Brain pericyte (primary cell): ENCODE measurements at places on chromosomes 7 and 10.

DNA sequence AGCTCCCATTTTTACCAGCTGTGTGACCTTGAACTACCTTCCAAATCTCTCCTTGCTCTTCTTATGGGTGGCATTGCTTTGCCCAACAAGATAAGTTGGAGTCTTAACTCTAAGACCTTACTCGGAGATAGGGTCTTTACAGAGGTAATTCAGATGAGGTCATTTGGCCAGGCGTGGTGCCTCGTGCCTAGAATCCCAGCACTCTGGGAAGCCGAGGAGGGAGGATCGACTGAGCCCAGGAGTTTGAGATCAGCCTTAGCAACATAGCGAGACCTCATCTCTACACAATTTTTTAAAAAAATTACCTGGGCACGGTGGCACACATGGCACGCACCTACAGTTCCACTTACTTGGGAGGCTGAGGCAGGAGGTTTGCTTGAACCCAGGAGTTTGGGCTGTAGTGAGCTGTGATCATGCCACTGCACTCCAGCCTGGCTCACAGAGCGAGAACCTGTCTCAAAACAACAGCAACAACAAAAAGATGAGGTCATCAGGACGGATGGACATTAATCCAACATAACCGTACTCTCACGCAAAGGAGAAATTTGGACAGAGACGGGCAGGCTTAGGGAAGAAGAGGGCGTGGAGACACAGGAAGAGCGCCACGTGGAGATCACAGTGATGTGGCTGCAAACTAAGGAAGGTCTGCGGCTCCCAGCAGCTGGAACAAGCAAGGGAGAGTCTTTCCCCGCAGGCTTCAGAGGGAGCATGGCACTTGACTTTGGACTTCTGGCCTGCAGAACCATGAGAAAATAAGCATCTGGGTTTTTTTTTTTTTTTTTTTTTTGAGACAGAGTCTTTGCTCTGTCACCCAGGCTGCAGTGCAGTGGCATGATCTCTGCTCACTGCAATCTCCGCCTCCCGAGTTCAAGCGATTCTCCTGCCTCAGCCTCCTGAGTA is 122.3 kb upstream of the CARD11 start:
- no peak for DNase-seq

GRCh38 chr7:82562716-82563404 is 119.3 kb upstream of the CACNA2D1 start:
- DNase-seq: no peak

- DNase-seq: no peak
Measured at GRCh38 chr7:727104-727805, at the start of gene PRKAR1B. TSS of gene PRKAR1B (minus strand) at chr7:727281. CDS start at chr7:711505, 15,776 bp downstream.

DNA sequence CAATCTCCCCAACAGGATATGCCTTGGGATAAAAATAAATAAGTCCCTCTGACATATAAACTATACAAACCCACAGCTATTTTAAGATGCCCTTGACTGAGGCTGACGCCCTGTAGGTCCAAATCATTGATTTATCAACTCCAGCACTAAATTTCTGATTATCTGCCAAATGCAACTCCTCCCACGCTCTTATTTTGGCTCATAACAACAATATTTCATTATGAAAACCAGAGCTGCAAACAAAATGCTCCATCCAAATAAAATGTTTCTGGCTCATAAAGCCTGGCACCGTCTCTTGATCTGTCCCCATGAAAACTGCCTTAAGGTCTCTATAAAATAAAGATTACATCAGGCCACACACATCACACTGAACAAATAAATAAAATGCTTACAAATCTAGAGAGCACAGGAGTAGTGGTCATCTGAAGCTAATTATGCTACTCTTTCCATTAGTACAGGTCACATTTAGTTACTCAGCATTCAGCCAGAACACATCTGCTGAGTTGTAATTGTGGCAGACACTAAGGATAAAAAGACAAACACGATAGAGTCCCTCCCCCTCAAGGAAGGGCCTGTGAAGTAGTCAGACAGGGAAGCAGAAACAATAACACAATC is 28.8 kb downstream of the CACUL1 start:
- DNase-seq: no peak

- no peak for DNase-seq
Measured at GRCh38 chr7:26841003-26841739, 23.2 kb downstream of the SKAP2 start.

- no peak for DNase-seq
Measured at GRCh38 chr10:113127901-113128283, 177.8 kb downstream of the TCF7L2 start.

DNA sequence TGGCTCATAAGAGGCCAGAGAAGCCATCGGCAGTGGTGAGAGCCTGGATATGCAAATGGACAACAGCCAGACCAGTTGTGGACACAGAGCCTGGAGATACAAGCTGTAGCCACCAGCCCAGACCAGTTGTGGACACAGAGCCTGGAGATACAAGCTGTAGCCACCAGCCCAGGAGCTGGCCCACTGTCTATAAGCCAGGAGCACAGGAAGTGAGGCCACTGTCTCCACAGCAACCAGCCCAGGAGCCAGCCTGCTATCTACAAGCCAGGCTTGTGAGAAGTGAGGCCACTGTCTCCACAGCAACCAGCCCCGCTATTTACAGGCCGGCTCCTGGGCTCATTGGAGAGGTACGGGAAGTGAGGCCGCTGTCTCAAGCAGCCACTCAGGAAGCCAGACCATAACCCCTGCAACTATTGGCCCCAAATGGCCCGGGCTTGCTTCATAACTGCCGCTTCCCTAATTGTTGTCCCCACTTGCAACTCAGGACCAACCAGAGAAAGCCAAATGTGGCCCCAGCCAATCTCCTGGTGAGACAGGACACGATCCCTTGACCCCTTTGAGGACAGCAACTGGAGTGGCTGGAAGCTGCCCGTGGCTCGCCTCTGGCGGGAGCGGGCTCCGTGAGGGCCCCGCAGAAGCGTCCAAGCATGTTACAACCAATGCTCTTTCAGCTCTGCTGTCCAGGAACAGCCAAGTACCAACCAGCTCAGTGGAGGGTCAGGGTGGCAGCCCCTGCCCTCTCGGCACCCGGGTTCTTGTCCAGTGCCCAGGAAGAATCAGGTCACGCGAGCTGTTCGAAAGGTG is 44.1 kb upstream of the CNPY1 start:
- no peak for DNase-seq

DNA sequence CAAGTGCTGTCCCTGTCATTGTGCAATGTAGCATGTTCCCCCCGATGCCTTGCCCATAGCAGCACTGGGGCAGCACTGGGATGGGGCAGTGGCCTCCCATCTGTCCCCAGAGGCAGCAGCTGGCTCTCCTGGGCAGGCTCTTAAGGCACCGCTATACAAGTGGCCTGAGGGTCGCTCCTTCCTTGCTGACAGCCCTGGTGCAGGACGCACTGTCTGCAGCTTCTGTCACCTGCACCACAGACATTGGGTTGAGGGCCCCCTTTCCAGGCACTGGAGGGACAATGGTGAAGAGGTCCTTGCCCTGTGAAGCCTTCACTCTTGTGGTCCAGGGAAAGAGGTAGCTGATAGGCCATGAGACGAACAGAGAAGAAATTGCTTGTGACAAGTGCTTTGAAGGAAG is 10.6 kb downstream of the CPSF4 start:
- DNase-seq: no peak

DNA sequence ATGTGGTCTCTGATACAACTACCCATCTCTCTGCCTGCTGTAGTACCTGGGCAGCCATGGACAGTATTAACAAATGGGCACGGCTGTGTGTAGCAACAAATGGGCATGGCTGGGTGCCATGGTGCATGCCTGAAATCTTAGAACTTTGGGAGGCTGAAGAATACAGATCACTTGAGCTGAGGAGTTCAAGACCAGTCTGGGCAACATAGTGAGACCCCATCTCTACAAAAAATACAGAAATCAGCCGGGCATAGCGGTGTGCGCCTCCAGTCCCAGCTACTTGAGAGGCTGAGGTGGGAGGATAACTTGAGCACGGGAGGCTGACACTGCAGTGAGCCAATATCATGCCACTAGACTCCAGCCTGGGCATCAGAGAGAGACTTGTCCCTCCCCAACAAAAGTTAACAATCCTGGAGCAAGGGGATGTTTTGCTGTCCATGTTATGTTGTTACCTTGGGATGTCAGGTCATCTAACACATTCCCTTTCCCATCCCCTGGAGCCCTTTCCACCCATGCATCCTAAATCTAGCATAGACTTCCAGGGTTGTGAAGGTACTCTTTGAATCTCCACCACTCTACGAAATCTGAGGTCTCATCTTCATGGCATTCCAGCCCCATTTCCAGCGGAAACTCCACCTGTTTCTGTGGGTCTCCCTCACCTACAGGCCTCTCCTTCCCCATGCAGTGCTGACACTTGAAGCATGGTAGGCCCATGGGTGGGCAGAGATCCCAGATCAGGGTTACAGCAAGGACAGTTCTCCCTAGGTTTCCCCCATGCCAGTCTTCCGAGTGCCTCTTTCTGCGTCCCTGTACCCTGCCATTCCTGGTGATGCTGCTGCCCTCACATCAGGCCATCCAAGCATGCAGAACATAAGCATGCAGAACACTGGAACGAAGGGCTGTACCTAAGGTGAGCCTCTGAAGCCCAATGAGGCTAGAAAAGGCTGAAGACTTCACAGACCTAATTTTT is 13.1 kb downstream of the FXYD4 start:
- no peak for DNase-seq

DNA sequence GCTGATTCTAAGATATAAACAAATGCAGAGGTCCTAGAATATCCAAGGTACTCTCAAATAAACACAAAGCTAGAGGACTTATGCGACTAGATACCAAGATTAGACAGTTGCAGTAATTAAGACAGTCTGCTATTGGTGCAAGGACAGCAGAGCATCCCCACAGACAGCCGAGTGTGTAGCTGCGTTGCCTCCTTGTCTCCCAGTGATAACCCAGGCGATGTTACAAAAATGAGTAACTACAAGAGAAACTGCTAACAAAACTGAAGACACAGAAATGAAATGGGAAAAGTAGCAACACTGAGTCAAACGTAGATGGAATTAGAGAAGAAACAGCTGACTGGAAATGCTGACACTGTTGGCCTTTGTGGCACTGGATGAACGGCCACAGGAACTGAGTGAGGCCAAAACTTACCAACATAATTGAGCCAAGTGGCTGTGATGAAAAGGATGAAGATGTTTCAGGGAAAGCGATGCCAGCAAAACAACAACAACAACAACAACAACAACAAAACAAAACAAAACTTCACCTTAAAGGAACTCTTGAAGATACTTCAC is 54.3 kb downstream of the BAIAP2L1 start:
- no peak for DNase-seq

DNA sequence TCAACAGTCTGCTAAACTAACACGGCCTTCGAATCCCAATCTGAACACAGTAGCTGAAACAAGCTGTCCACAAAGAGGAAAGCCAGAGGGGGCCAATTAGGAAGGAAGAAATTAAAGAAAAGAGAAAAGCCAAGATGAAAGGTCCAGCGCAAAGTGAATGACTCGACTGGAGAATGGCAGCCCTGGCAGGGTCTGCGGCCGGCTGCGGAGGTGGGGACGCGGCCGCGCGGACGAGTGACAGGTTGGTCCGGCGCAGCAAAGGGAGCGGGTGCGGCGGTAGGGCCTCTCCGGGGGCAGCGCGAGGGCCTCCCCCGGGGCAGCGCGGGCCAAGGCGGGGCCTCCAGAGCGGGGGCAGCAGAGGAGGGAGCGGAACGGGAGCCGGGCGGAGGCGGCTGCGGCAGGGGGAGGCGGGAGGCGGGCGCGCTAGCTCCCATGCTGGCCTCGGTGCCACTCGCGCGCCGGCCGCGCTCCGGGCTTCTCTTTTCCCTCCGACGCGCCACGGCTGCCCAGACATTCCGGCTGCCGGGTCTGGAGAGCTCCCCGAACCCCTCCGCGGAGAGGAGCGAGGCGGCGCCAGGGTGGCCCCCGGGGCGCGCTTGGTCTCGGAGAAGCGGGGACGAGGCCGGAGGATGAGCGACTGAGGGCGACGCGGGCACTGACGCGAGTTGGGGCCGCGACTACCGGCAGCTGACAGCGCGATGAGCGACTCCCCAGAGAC is at the start of gene VWC2:
Gene VWC2 (plus strand): TSS at position 421 of the 718 bp plus-strand sequence. CDS start 1,798 bp downstream, outside the sequence.
- DNase-seq: no peak

DNA sequence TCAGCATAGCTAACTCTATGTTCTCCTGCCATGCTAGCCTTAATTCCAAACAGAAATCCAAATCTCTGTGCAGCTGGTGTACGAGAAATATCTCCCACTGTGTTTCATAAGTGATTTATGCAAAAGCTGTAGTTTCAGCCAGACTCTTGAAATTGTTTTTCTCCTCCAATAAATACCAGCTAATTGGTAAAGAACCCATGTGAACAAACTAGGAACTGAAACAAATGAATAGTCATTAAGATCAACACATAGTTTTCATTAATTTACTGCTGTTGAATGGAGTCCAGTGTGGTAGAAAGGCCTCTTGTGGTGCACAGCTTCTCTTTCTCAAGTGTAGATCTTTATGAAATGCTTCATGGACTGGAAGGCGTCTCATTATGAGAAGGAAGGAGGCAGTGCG is 18.4 kb downstream of the PPP1R17 start:
- no peak for DNase-seq

DNA sequence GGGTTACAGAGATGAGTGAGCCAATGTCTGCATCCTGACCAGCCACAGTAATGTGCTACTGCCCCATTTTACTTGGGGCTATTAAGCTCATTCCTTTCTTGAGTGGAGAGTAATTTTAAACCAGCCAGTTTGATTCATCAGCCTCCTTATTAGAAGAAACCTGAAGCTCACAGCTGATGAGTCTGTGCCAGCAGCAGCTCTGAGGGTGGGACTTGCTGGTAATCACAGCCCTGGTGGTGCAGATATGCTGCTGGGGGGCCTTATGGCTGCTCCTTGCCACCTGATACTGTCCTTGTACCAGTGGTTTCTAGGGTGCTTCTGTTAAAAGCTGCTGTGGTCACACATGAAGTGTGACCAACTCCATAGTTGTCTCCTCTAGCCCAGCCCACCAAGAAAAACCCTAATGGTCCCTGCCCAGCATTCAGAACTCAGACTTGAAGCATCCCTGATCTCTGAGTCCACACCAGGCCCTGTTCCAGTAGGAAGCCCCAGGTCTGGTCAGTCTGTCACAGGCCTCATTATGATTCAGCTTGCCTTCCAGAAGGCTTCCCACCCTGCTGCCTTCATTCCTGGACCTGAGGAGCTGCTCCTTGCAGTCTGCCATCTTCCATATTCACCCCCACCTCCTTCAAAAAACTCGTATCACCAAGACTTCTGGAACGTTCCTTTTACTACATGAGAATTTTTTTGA is 28.9 kb upstream of the RBM20 start:
- DNase-seq: no peak

DNA sequence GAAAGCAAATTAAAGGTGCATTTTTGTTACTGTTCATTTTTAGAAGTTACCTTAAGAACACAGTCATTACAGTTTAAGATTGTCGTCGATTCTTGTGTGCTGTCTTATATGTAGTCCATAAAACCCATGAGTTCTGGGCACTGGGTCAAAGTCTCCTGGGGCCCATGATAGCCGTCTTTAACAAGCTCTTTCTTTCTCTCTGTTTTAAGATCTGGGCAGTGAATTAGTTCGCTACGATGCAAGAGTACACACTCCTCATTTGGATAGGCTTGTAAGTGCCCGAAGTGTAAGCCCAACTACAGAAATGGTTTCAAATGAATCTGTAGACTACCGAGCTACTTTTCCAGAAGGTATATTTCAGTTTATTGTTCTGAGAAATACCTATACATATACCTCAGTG is 90.7 kb upstream of the CAPZA2 start:
- no peak for DNase-seq

GRCh38 chr7:43298617-43299016 is 186.2 kb downstream of the HECW1 start:
- DNase-seq: no peak

- DNase-seq: no peak
Measured at GRCh38 chr10:6213908-6214307, 11.2 kb downstream of the PFKFB3 start.
